Thoracic aorta (tissue), 2 donors: ENCODE measurements at places on chromosomes 11 and 22.

DNA sequence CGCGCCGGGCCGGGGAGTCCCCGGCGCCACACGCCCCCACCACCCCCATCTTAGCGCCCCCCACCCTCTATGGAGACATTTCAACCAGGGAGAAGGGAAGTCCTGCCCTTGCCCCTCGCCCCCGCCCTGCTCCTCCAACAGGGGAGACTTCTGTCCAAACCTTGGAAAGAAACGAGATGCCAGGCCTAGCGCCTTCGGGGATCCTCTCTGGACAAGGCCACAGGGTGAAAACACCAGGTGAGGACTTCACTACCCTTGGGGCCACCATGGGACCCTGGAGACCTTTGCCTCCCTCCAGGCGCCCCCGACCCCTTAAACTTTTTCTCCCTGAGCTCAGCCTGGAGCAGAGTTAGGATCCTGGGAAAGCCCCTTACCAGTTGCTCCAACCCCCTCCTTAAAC is 11.6 kb upstream of the NPAS4 start:
- no peak for DNase-seq

- no peak for DNase-seq
Observed at GRCh38 chr11:32586576-32587190, 3.1 kb downstream of the EIF3M start.

DNA sequence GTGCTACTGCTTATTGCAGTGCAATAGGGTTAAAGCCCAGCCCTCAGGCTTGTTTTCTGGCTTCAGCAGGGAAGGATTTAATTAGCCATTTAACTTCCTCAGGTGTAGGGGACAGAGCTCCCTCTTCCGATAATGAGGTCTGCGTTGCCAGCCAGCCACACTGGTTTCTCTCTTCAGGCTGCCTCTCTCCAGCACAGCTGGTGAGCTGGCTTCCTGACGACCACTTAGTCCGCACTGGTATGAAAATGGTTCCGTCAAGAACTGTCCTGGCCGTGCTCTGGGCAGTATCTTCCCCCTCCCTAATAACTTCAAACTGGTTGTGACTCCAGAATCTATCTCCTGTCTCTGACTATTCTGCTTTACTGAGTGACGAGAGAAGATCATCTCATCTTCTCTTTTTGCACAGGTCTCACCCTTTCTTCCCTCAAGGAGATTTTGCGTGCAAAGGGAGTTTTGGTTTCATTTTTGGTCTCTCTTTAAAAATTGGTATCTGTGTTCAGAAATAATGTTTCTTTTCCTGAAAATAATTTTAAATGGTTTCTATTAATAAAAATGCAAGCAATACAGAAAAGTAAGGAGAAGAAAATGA is 49.2 kb downstream of the CNTN5 start:
- DNase-seq: no peak

DNA sequence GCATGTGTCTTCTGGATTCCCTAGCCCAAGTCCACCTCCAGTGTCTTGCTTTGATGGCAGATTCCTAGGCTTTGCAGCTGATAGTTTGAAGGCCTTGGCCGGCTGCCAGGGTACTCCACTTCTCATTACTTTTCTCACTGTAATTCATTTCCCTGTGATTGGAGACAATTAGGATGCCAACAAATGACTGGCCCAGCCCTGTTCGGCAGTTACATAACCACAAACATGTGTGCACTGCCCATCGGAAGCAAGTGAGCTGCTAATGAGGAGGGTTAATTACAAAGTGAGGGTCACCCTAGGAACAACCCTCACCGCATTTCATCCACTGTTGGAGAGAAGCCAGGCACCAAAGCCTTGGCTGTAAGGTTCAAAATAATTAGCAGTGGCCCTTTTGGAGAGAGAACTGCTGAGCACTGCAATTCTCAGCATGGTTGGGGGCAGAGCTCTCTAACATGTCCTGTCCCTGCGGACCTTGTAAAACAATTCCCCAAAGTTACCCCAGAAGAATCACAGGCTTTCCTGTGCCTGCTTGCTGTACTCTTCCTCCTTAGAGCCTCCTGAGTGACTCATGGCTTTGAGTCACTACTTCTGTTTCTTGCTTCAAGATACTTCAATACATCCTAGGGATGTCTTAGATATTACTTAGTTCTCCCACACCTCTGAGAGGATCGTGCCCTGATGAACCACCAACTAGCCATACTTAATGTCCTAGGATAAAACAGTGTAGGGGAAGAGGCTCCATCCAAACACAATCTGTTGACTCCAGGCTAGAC is 109.7 kb upstream of the GALNT18 start:
- no peak for DNase-seq

GRCh38 chr22:37156686-37157435 is 7.1 kb upstream of the IL2RB start:
- DNase-seq: no peak

DNA sequence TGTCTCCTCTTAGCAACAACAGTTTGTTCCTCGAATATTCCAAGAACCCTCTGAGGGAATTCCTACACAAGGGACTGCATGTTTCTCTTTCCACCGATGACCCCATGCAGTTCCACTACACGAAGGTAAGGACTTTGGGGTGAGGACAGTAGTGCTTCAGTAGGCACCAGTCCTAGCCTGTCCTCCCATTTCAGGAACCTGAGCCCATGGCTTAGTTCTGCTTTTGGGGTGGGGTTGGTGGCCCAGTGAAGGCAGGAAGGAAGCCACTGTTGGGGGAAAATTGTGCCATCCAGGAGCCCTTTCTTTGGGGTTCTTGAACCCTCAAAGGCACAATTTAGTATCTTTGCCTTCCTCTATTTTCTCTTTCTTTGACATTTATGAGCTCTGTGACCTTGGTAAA is 38.2 kb downstream of the RNF141 start:
- DNase-seq: no peak

DNA sequence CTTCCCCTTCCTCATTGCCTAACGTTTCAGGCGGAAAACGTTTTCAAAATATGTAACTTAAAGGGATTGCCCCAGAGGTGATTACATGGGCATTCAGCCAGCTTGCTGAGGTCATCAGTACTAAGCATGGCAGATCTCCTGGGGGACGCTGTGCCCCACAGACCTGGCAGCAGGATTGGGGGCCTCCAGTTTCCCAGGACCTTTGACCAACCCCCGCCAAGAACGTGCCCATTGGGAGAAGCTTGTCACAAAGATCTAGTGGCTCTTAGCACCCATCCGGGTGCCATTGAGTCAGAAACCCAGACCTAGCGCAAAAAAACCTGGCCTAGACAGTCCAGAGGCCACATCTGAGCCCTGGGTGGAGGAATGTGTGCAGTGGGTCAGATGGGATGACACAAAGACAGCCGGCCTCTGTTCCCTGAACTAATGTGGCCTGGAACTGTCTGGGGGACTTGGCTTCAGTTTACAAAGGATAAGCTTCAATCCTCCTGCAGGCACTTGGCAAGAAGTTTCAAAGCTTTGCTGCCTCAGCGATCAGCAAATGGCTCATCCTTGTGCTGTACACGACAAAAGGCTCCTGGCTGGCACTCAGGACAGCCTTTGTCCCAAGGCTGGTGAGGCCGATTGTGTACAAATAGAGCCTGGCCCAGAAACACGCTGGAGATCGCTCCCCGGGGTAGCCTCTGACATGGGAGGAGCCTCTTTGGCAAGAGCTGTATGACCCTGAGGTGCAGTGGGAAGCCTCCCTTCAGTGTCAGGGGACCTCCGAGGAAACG is 9.5 kb downstream of the C1QTNF6 start:
- DNase-seq: no peak

DNA sequence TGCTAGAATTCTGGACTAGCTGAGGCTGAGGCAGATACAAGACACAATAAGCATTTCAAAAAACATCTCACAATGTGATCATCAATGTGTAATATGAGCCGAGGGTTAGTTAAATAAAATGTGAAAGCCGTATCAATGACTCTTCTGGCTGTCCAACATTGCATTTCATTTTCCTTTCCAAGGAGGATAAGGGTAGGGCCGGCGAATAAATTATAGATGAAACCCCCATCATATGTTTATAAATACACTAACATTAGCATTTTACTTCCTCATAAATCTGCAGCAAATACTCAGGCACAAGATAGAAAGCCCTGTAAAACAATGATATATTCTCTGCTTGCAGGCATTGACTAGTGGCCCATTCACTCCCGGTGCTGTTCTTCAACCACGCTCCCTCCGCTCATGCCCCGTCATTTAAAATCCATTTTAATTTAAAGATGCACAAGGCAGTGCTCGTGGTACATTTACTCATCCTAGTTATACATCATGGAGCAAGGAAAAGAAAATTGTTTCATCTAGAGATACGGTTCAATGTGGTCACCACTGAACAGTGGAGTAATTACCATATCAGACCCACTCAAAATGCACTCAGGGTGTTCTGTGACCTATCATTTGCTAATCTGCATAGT is 59.9 kb upstream of the RCN1 start:
- no peak for DNase-seq

GRCh38 chr11:64650923-64651523 is 60.0 kb downstream of the SLC22A12 start:
- no peak for DNase-seq

- no peak for DNase-seq
Observed at GRCh38 chr11:123221096-123221561, 26.1 kb upstream of the CLMP start.

DNA sequence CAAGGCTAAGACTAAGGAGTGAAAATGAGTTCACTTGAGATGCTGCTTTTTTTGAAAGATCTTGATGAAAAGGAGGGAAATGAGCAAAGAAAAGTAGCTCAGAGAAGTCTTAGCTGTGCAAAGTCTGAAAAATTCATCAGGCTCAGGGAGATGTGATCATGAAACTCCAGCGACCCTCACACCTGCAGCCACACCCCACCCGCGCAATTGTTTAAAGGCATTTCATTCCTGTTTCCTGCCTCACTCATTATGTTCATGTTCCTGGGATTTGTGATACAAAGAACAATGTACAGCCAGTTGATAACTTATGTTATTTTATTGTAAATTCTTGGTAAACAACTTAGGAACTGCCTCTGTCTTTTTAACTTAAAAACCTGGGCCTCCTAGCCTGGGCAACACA is 8.7 kb upstream of the GSTP1 start:
- no peak for DNase-seq

- DNase-seq: no peak
Observed at GRCh38 chr11:106466521-106467080, 389.1 kb downstream of the AASDHPPT start.

GRCh38 chr11:2558861-2559526 is 114.2 kb downstream of the KCNQ1 start:
- DNase-seq: no peak

DNA sequence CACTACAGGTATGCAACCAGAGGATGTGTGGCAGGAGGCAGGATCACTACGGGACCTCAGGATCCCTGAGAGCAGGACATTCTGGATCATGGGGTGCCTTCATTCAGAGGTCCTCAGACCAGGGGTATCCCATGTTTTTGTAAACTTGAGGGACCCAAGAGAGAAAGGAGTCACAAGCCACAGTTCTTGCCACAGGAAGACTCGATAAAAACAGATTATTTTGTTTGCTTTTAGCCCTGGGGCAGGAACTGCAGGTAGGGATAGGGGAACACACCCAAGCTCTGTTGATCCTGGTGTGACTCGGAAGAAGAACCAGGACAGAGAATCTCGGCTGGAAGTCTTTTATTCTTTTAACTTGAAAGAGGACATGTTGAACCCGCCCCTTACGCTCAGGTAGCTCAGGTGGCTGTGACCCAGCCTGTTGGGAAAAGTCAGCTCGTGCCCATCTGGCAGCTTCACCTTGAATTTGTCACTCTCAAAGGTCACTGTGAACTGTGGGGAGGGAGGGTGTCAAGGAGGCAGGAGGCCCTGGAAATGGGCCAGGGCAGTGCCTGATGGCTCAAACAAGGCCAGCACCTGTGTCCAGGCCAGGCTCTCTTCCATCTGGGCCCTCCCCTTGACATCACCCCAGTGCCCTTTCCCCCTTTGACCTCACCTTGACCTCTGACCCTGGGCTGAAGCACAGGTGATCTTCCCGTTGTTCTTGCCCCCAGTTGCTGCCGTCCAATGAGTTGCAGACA is 9.8 kb downstream of the LGALS2 start:
- DNase-seq: no peak

DNA sequence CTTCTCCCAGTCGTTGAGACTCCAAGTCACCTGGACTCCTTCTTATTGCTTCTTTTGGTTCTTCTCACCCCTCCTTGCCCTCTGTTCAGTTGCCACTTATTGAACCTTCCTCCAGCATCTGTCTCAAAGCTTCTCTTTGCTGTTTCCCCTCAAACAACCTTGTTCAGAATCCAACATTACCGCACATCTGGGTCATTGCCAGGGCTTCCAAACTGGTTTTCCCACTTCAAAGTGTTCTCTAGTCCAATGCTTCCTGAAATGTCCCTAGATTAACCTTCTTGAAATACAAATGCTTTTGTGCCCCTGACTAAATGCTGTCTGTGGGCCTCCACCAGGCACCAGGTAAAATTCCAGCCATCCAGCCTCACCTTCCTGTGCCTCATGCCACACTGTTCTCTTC is 100.8 kb upstream of the TTC12 start:
- no peak for DNase-seq

- no peak for DNase-seq
Observed at GRCh38 chr11:15507592-15507991, 392.9 kb downstream of the INSC start.

GRCh38 chr11:16395601-16396000 is 39.3 kb upstream of the SOX6 start:
- DNase-seq: no peak

GRCh38 chr11:116117331-116118137 is 613.3 kb upstream of the CADM1 start:
- DNase-seq: no peak

- DNase-seq: no peak
Observed at GRCh38 chr22:49535126-49535525, 292.5 kb downstream of the BRD1 start.

DNA sequence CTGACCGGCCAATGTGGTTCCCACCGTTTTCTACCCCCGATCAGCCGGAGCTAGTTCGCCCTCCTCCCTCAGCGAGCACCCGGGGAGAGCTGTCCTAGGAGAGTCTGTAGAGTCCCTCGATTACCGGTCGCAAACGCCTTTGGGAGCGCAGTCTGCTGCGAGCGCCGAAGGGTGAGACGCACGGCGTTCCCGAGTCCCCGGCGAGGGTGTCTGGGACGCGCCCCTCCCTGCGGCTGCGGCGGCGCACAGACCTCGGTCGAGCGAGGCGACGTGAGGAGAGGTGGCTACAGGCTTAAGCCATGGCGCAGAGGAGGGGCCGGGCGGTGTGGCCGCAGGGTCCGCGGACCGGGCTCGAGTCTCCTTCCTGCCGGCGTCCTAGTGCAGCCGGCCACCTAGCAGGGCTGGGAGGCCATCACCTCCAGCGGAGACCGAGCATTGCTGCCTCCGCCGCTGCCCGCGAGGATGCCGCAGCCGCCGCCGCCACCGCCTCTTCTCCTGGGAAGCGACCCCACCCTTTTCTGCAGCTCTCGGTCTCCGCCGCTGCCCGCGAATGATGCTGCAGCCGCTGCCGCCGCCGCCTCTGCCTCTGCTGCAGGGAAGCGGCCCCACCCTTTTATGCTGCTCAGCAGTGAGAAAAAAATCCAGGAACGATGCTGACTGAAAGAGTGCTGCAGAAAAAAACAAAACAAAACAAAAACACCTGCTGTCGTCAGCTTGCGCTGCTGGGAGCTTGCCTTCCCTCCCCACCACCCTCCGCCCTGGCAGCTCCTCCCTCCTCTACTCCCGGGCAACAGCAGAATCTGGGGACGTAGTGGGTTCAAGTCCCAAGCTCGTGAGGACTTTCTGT is at the start of gene MAP6:
Gene MAP6 (minus strand): TSS at position 588 of the 847 bp plus-strand sequence. CDS start 669 bp downstream, outside the sequence.
- DNase-seq: no peak

GRCh38 chr11:114321621-114322257 is 25.5 kb downstream of the NNMT start:
- DNase-seq: no peak

GRCh38 chr11:86861810-86862209 is 61.5 kb downstream of the PRSS23 start:
- no peak for DNase-seq

GRCh38 chr11:12871788-12872321 is 137.3 kb upstream of the RASSF10 start:
- no peak for DNase-seq

GRCh38 chr22:24983151-24983550 is 30.6 kb downstream of the KIAA1671 start:
- DNase-seq: no peak
